ENCODE measurements at places on chromosomes 1 and 21. TPM values are rescaled to one million over a fixed set of nuclear protein-coding genes. Genes with fewer than 3 reads are reported as not detected.

The DNAH14 gene
- 0.42 TPM for total RNA-seq

The SLFNL1 gene
- total RNA-seq: 0.06 TPM

The TMEM52 gene
- 1.4 TPM for total RNA-seq

The GNG4 gene
- total RNA-seq: 6.8 TPM

The FYB2 gene
- total RNA-seq: not detected

The WNT3A gene
- not detected for total RNA-seq

The IL10 gene
- 6.4 TPM for total RNA-seq

The PAFAH2 gene
- total RNA-seq: 10.0 TPM

The KRTAP19-3 gene
- total RNA-seq: not detected

The TNFRSF4 gene
- 152 TPM for total RNA-seq

The MIS18A gene
- total RNA-seq: 31.1 TPM

The PPP1R12B gene
- total RNA-seq: 12.4 TPM

The CCT3 gene
- total RNA-seq: 528 TPM

The TTC13 gene
- total RNA-seq: 19.4 TPM

The MANEAL gene
- total RNA-seq: 5.6 TPM

The LPAR3 gene
- 0.84 TPM for total RNA-seq

The SAMD13 gene
- total RNA-seq: 0.59 TPM

The OR2T35 gene
- total RNA-seq: not detected

The COL8A2 gene
- 0.38 TPM for total RNA-seq
